ENCODE measurements at places on chromosomes 5 and 9.

DNA sequence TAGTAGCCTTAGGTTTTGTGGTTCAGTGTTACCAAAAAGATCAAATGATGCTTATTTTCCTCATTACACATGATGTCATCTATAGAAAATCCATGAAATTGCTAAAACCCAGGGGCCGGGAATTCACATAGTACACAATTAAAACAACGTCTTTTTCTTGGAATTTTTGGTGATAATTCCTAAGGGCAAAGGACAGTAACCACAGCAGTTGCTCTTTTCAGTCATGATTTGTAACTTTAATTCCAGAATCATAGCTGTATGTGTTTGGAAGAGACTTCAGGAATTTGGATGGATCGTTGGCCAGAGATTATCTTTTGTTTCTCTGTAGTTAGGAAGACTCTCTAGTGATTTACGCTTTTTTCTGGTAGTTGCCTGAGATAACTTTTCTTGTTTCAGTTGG lies 748.7 kb downstream of the TLE4 start:
- DNase-seq: no peak

- DNase-seq: no peak
These were observed 58.1 kb downstream of the DMRT1 start for GRCh38 chr9:899440-900184.

DNA sequence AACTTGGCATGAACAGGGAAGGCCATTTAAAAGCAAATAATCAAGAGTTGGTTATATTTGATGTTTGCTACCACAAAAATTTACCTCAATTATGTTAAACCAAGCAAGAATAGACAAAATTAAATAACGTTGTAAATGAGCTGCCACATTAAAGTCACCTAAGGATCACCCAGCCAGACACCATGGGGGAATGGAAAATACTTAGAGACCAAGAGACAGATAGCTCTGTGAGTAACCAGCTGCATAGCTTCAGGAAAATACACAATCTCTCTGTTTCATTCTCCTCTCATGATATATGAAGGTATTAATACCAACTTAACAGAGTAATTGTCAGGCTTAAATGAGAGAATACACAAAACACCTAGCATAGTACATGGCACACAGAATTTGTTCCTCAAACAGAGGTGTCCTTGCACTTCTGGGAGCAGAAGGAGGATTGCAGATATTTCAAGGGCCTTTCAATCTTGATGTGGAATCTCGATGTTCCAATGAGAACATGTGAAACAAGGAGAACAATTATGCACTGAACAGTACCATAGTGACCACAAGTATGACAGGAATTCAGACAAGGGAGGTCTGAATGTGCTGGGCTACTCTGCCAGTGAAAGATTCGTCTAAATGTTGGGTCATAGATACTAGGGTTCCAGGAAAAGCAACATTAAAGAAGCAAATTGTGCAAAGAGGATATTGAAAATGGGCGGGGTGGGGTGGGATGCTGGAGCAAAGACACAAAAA lies 18.6 kb downstream of the JAKMIP2 start:
- DNase-seq: no peak

GRCh38 chr9:17635115-17635890 lies 56.4 kb downstream of the SH3GL2 start:
- no peak for DNase-seq

DNA sequence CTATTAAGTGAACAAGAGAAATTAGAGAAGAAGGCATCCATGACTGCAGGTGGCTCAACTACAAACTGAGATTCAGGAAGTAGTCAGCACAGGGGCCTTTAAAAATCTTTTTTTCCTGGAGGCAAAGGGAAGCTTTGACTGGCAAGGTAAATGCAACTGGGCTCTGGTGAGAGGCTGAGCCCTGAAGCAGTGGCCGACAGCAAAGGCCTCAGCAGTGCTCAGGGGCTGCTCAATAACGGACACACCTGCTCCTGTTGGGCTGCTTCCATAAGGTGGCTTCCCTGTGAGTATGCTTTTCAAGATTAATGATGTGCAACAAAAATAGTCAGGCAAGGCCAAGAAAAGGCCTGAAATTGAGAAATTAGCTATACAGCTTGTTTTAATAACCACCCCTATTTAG lies 134.2 kb upstream of the RGMB start:
- no peak for DNase-seq

DNA sequence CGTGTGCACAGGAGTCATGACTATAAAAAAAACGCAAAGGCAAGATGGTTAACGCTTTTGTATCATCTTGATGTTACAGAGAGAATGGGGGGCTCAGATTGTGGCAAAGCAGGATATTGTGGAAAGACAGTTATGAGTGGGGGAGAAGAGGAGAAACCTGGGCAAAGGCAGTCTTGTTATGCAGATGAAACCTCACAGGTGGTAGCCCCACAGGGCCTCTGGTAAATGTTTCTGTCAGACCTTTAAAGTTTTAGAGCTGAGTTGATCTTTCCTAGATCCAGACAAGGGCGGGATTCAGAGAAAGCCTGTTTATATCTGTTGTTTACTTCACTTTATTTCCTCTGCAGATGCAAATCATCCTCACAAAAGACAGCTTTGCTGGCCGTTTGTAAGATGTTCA lies 55.2 kb downstream of the C9orf85 start:
- no peak for DNase-seq

- DNase-seq: no peak
These were observed 159.1 kb upstream of the PPP2R2B start for GRCh38 chr5:147037515-147038205.

- DNase-seq: no peak
These were observed 710 bp upstream of the PIP5KL1 start for GRCh38 chr9:127931092-127931881.

GRCh38 chr9:93177676-93178075 lies 6.3 kb upstream of the WNK2 start:
- DNase-seq: no peak

DNA sequence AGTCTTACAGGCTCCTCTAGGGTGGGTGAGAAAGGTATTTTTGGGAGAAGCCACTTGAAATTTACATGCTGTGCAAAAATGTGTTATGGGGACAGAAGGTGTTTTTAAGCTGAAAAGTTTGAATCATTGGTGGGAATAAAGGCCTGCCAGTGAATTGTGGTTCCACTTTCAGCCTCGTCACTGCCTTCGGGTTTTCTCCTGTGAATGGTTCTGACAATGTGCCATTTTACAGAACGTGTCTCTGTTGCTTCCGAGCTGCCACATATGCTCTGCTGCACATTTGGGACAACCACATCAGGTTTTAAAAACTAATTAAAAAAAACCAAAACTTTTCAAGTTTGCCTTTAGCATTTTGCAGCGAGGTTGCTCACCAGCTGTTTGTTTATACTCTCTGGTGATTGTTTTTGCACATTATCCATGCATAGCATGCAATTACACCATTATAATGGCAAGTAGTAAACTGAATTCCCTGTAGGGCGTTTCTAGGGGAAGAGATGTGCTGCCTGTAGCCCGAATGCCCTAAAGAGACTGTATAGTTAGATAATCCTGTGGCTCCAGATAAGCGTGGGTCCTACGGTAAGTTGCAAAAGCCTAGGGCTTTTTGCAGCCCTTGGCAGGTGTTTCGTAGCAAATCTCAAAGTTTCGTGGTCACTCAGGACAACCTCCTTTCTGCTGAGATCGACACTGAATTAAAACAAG lies 40.1 kb upstream of the SUB1 start:
- no peak for DNase-seq

DNA sequence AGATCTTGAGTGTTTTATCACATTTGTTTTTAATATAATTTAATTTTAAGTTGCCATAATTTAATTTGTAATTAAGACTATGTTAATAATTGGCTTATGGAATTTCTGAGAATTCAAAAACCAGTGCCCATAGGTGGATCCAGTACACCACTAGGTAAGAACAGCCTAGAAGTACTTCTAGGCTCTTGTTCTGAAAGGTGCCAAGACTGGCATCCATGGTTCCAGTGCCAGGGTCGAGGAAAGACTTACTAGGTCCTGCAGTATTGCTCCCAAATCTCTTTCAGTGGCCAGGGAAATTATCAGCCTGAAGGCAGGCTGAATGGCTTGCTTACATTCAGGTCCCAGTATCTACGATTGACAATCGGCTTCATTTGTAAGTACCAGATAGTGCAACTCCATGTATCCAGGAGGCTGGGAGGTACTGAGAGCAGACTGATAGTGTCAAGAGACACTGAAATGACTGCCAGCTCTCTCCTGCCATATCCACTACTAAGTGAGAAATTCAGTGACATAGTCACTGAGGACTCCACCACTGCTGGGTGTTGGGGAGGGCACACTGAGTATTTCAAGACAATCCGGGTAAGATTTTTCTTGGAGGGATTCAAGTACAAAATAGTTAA lies 159.2 kb upstream of the CCDC152 start:
- DNase-seq: no peak

DNA sequence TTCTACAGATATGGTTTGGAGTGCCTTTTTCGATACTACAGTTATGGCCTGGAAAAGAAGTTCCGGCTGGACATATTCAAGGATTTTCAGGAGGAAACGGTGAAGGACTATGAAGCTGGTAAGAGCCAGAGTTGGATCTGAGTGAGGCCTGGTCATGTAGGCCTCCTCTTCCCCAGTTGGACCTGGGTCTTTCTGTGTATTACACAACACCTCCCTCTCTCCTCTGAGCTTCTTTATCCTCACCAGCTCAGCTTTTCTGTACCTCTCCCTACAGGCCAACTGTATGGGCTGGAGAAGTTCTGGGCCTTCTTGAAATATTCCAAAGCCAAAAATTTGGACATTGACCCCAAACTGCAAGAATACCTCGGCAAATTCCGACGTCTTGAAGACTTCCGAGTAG lies 39.2 kb downstream of the FAXDC2 start:
- no peak for DNase-seq
